Motor neuron (in vitro differentiated cells): ENCODE measurements at places on chromosomes 12 and 14. TPM values are rescaled to one million over a fixed set of nuclear protein-coding genes. Genes with fewer than 3 reads are reported as not detected.

The MYF6 gene
- 0.50 TPM in 1 of 2 replicates, not detected in the other for total RNA-seq

- no peak for ATAC-seq
These were observed 128.7 kb upstream of the GARIN2 start for GRCh38 chr14:67060546-67060945.

GRCh38 chr14:105980224-105980623 is 453.8 kb downstream of the TMEM121 start:
- ATAC-seq: no peak

The SLC35E3 gene
- total RNA-seq: 2.5 and 4.0 TPM in 2 replicates

DNA sequence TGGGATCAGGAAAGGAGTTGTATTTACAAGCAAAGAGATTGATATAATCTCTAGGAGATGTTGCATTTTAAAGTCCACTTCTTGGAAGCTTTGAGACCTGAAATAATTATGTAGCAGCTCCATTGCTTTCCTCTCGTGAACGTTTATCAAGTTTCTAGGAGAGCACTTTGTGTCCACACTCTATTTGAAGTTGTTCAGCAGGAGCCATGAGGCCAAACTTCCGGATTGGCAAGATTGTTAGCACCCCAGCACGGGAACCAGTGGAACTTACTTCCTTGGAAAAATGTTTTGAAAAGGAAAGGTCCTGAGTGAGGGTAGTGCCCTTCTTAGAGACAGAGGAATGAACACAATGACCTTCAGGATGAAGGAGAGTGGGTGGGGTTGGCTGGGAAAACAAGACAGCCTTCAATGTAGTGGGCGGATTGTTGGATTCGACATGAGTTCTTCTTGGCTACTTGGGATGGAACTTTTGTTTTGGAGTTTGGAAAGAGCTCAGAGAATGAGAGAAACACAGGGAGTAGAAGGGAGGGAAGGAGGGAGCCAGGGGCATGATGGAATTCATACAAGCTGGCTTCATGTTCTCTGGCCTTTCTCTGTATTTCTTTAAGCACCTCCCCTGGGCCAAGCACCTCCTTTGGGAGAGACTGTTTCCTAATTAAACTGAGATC is 23.8 kb upstream of the CISTR start:
- no peak for ATAC-seq

The SLC17A8 gene
- 0.76 and 1.0 TPM in 2 replicates for total RNA-seq

DNA sequence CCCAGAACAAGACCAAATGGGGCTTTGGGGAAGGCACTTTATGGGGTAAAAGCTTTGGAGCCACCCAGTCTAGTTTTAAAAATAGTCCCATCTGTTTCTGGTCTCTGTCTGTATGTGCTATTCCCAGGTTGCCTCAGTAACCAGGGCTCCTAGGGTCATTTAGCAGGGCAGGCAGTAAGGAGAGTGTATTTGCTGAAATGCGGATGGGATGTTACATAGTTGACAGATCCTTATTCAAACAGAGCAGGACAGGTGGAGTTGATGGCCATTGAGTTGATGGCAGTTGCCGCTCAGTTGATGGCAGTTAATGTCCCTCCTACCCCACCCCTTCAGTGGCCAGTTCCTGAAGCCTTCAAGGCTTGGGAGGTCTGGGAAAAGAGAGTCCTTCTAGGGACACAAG is 4.6 kb downstream of the ZC3H10 start:
- no peak for ATAC-seq

GRCh38 chr14:100589760-100590469 is 2.7 kb upstream of the BEGAIN start:
- ATAC-seq: no peak

DNA sequence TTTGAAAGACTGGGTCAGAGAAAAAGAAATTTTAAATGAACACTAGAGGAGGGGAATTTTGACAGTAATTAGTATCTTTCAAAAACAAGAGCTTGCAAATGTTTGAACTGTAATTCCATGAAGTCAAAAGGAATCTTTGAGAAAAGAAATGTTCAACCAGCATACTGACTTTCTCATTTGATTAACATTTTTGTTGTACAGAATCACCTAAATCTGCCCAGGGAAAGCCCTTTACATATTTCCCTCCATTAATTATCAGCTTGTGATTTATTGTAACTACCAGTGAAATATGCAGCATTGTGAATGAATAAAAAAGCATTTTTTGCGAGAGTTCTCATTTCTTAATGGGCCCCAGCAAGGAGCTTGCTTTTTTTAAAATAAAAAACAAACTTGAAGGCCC is 61.2 kb upstream of the CCDC91 start:
- ATAC-seq: no peak

The SRRM4 gene
- 18.4 and 19.4 TPM in 2 replicates for total RNA-seq

- ATAC-seq: no peak
These were observed 239.2 kb downstream of the SPTSSA start for GRCh38 chr14:34222867-34223266.

DNA sequence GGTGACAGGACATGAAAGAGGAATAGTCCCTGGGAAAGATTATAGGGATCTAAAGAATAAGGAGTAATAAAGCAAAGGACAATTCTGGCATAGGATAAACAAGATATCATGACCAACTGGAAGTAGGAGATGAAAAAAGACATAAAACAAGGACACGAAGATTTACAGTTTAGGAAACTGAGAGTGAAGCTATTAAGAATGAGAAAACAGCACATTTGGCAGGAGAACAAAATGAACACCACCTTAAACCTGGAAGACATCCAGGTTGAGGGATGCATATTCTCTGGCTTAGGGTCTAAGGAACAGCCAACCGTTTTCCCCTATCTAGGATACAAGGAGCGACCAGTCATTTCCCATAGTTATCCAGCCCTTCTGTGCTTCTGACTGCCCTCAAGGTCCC is 1.9 kb downstream of the TRIP11 start:
- no peak for ATAC-seq

The RTL1 gene
- total RNA-seq: 0.39 and 0.62 TPM in 2 replicates

DNA sequence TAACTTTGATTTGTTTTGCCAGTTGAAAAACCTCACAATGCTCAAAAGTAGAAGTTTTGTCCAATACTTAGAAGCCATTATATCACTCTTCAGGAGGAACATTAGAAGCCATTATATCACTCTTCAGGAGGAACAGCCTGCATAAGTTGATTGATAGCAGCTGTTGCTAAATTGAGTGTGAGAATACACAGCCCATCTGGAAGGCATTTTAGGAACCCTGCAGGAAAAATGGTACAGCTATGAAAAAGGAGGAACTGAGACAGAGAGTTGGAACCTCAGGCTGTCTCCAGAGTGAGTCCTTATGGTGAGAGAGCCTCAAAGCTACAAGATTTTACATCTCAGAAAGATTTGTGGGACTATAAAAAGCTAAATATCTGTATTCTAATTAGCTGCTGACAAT is 207.0 kb downstream of the MYRFL start:
- ATAC-seq: no peak

The USP30 gene
- 15.4 and 17.6 TPM in 2 replicates for total RNA-seq

- no peak for ATAC-seq
These were observed 86.4 kb upstream of the GPR68 start for GRCh38 chr14:91330856-91331255.

DNA sequence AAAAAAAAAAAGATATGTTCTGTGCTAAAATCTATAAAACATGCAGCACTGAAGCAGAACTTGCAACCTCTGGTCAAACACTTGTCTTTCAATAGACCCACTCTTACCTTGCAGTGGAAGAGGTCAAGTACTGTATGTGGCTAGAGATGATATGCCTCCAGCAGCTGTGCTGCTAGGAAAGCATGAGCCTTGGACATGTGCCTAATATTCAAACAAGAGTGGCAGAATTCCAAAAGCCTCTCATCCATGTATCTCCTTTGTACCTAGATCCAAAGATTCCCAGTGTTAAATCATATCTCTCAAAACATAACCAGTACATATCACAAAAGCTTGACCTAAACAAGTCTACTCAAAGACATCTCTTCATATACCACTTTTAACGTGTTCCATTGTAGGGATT is 105.0 kb upstream of the CPNE8 start:
- no peak for ATAC-seq

The RAPGEF3 gene
- 0.87 and 1.4 TPM in 2 replicates for total RNA-seq

- peak; percentile 82 for ATAC-seq
These were observed 205.1 kb upstream of the ABCD2 start for GRCh38 chr12:39824505-39825212.

The TMTC1 gene
- 7.8 and 7.9 TPM in 2 replicates for total RNA-seq

DNA sequence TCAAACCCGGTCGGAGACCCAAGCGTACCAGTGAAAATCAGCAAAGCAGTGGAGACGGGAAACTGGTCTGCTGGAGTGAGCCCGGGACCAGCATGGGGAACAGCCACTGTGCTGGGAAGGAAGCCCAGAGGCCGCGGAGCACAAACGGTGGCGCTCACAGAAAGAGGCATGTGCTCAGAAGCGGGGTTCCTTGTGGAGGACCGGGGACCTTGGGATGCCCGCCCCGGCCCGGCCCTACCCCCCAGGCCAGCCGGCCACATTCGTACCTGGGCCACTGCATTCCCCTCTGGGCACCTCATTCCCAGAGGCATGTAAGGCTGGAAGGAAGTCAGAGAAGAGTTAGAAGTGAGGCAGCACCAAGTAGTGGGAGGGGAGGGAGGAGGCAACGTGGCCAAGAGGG is 79.3 kb downstream of the RFLNA start:
- ATAC-seq: no peak

The CIT gene
- 20.1 and 20.2 TPM in 2 replicates for total RNA-seq

The DHH gene
- total RNA-seq: 0.28 and 0.38 TPM in 2 replicates

The MNAT1 gene
- 32.3 and 37.0 TPM in 2 replicates for total RNA-seq
